Vein endothelial cell (primary cell): ENCODE measurements at places on chromosomes 3 and 15. TPM values are rescaled to one million over a fixed set of nuclear protein-coding genes. Genes with fewer than 3 reads are reported as not detected.

NPAP1 gene
- not detected in 2 replicates for total RNA-seq

IMPG2 gene
- total RNA-seq: 0.67 and 0.98 TPM in 2 replicates

SEMA7A gene
- 0.76 and 2.6 TPM in 2 replicates for total RNA-seq

EPHA3 gene
- under 0.01 TPM in 1 of 2 replicates, not detected in the other for total RNA-seq

SEC22A gene
- 24.2 and 25.2 TPM in 2 replicates for total RNA-seq

B3GNT5 gene
- total RNA-seq: 21.6 and 28.3 TPM in 2 replicates

TRH gene
- not detected in 2 replicates for total RNA-seq

FBXL2 gene
- 23.2 and 30.7 TPM in 2 replicates for total RNA-seq

GOLGA8G gene
- not detected in 2 replicates for total RNA-seq

PCOLCE2 gene
- 0.19 TPM in 1 of 2 replicates, not detected in the other for total RNA-seq

ARGFX gene
- total RNA-seq: not detected in 2 replicates

ZNF80 gene
- not detected in 2 replicates for total RNA-seq
